Suppressor macrophage (primary cell): ENCODE measurements at places on chromosomes 1 and 21.

- no peak for DNase-seq
These were observed 416.0 kb downstream of the SIPA1L2 start for GRCh38 chr1:232213928-232214327.

DNA sequence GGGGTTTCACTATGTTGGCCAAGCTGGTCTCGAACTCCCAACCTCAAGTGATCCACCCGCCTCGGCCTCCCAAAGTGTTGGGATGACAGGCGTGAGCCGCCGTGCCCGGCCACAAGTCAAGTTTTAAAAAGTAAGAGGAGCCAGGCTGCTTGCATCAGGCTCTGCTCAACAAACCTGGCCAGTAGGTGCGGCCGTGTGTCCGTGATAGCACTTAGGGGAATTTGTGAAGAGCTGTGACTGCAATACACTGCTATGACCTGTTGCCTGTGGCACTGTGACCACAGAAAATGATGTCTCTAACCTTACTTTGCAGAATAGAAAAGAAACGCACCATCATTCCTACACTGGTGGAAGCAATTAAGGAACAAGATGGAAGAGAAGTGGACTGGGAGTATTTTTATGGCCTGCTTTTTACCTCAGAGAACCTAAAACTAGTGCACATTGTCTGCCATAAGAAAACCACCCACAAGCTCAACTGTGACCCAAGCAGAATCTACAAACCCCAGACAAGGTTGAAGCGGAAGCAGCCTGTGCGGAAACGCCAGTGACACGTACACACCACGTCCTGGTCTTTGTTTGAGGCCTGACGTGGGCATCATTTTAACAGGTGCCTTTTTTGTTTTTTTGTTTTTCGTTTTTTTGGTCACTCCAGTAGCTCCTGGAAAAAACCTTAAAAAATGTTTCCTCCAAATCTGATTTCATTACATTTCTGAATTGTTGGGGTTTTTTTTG is 16.7 kb downstream of the C1orf174 start:
- no peak for DNase-seq

- DNase-seq, result no peak
These were observed 4.4 kb upstream of the DVL1 start for GRCh38 chr1:1353389-1354151.

- DNase-seq, result no peak
These were observed 14.9 kb upstream of the CD5L start for GRCh38 chr1:157856538-157856937.

DNA sequence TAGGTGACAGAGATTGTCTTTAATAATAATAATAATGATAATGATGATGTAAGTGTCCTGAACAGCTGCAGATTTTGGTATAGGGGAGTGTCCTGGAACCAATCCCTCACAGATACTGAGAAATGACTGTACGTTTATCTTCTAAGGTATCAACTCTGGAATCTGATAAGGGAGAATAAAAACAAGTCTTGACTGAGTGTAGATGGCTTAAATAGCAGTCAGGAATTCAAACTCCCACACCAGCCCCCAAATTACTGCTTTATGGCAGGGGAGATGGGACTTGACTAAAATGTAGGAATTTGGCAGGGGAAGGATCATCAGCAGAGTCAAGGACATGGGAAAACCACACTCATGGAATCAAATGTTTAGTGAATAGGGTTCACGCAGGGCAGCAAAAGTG is 6.1 kb upstream of the VHLL start:
- DNase-seq, result no peak

- no peak for DNase-seq
These were observed 69.1 kb upstream of the TEKT2 start for GRCh38 chr1:36014722-36015220.

GRCh38 chr21:36751383-36751782 is 52.5 kb downstream of the SIM2 start:
- DNase-seq, result no peak

DNA sequence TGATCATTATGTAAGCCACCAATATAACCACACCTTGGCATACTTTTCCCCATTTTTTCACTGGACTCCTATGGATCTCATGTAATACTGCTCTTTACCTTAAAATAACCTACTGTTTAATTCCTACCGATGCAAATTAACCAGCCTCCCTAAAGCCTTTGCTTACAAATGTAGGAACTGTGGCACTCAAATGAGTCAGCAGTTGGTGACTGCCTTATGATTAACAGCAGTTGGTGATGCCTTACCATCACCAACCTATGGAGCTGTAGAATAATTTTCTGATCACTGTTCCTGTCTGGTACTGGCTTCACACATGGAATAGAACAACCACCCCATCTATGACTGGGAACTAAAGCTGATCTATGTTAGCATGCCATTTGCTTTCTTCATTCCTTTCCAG is 7.8 kb upstream of the NUDT17 start:
- peak; percentile 45 for DNase-seq

DNA sequence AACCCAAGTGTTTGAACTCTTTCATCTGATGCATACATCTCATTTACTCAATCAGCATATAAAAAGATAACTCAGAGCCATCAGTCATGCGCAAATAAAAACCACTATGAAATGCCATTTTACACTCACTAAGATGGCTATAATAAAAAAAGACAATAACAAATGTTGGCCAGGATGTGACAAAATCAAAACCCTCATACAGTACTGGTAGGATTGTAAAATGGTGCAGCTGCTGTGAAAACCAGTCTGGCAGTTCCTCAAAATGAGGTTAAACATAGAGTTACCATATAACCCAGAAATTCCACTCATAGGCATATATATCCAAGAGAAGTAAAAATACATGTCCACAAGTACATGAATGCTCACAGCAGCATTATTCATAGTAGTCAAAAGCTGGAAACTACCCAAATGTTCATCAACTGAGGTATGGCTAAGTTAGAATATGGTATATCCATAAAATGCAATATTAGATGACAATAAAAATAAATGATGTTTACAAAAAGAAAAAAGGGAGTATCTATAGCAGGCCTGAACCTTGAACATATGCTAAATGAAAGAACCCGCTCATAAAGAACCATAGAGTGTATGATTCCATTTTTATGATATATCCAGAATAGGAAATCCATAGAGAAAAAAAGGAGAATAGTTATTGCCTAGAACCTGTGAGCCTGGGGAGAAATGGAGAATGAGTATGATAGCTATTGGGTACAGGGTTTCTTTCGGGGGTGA is 265.1 kb downstream of the SIPA1L2 start:
- DNase-seq, result no peak

DNA sequence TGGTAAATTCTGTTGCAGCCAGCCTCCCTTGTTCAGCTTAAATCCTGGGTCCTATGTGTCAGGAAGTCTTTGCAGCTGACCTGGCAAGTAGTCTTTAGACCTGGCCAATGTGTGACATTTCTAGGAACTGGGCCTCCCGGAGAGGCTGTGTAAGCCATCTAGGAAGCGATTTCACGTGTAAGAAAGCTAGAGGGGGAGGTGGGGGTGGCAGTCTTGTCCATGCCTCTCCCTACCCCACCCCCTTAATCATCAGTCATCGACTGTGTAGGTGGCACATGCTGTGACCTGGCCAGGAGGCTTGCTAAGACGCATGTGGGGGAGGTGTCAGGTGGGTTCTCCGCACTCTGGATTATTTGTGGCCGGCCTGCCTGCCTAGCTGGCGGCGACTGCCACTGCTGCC is 8.4 kb downstream of the C1orf226 start:
- no peak for DNase-seq

GRCh38 chr1:201038186-201038876 is 14.8 kb upstream of the KIF21B start:
- DNase-seq, result no peak

- peak; percentile 63 for DNase-seq
These were observed 25.7 kb downstream of the PRMT2 start for GRCh38 chr21:46661211-46661625.

DNA sequence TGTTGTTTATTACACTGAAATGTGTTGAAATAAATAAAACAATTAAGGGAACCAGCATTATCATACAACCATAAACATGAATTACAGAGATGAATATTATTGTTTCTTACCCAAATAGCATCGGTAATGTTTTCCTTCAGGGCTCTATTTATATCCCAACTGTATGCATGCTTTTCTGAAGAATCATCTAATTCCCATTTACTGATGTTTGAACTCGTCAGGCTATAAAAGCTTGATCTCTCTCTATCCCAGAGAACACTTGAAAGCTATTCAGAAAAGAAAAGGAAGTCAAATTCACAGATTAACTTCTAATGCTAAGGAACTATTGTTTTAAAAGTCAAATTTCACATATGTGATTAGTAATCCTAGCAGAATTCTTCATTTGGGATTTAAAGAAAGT is 12.4 kb downstream of the NUP133 start:
- no peak for DNase-seq

- DNase-seq, result no peak
These were observed 61.3 kb upstream of the KCNE2 start for GRCh38 chr21:34302521-34302920.

DNA sequence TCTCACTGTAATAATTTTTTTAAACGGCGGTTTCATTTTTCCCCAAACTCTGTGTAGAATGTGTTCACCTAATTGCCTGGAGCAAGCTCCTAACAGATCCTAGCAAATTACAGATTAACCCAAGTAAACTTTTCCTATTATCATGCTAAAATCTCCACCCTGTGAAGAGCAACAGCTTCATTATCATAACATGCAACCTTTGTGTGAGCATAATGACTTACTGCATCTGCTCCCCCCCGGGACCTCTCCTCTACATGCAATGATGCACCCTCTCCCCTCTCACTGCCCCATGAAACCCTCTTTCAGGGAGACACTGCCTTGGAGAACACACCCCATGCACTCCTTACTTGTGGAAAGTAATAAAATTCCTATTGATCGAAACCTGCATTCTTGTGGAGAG is 717.0 kb upstream of the TMPRSS15 start:
- DNase-seq, result no peak

DNA sequence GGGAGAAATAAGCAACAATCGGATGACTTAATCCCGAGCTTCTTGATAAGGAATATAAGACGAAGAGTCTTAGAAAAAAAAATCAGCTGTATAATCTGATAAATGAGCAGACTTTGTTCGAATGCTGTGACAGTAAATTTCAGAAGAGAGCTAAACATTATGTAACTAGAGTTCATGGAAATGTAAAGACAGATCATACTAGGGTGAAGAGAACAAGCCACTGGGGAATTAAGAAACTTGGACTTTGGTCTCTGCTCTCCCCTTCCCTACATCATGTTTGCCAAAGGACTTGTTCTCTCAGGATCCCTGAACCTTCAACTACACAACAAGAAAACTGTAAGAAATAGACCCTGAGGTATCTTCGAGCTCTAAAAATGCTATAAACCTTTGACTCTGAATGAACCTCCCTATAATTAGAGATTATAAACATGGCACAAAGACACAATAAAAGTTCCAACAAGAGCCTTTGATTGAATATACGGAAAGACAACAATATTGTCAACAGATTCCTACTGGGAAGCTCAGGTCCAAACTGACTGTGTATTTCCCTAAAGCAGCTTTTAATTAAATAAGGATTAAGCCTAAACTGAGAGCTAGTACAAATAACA is 27.5 kb downstream of the FRRS1 start:
- DNase-seq, result no peak

GRCh38 chr1:150165622-150166612 is 16.2 kb downstream of the PLEKHO1 start:
- DNase-seq, result peak; percentile 64

DNA sequence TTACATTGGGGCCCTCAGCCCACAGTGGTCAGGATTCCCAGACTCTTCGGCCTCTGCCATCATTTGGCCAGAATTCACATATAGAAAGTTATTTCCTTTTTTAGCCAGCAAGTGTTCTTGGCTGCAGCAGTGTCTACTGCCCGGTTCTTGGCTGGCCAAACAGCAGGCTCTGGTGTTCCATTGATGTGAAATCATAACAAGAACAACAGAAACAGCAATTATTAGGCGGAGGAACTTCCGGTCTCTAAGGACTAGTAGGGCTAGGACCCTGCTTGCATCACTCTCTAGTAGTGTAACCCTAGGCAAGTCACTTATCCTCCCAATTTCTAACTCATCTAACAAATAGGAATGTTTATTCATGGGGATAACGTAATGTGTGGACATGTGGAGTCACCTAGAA is 8.7 kb upstream of the GJA5 start:
- DNase-seq, result no peak

DNA sequence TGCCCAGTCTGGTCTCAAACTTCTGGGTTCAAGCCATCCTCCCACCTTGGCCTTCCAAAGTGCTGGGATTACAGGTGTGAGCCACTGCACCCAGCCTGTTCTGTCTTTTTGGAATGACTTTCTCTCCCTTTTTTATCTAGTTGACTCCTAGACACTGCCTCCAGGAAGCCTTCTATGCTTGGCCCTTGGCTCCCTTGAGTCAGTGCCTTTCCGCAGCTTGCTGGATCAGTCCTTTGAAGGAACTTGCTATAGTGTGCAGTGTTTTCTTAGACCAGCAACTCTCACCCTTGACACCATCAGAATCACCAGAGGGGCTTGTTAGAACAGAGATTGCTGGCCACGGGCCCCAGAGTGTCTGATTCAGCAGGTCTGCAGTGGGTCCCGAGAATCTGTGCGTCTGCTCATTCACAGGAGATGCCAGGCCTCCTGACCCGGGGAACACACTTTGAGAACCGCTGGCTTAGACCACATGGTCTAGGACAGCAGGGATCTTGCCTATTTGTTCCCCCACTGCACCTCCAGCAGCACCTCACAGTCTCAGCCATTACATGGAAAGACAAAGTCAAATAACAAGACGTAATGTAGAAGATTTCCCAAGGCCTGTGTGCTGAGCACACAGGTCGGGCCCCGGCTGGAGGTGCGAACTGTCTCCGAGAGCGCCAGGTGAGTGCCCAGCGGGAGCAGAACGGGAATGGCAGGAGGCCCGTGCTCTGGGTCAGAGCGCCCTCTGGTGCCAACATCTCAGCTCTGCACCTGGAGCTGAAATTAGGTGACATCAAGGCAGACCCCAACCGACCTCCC is 27.4 kb upstream of the CTPS1 start:
- peak; percentile 56 for DNase-seq

DNA sequence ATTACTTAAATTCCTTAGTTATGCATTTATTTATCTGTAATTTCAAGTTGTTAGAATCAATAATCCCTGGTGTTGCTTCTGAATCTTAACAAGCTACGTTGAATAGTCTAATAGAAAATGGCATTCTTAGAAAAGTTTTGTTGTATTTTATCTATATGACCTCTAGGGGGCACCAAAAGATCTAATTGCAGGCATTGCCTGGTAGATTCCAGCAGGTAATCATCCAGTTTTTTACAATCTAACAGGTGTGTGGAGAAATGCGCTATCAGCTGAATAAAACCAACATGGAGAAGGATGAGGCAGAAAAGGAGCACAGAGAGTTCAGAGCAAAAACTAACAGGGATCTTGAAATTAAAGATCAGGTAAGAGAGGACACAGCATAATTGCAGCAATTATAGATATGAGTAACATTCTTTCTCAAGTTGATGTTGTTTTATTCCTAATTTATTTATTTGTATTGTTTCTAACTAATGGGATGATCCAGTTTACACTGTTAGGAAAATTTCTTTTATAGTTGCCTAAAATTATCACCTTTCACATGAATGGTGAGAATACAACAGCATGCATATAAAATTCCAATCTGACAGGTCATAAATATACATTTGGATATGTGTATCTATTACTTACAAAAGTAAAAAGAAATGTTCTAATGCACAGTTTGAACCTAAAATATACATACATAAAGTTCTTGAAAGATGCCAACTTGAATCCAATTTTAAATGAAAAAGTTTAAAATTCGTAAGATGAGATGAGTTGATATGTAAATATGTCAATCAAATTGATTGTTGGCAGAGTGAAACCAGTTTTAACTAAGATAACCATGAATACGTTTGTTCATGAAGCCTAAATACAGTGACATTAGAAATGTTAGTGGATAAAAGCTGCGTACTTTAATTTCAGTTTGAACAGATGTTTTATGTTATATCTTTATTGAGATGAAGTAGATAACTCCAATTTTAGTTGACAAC is 88.4 kb downstream of the SDCCAG8 start:
- peak; percentile 41 for DNase-seq
